ENCODE measurements at places on chromosomes 7 and 10. TPM values are rescaled to one million over a fixed set of nuclear protein-coding genes. Genes with fewer than 3 reads are reported as not detected.

DNA sequence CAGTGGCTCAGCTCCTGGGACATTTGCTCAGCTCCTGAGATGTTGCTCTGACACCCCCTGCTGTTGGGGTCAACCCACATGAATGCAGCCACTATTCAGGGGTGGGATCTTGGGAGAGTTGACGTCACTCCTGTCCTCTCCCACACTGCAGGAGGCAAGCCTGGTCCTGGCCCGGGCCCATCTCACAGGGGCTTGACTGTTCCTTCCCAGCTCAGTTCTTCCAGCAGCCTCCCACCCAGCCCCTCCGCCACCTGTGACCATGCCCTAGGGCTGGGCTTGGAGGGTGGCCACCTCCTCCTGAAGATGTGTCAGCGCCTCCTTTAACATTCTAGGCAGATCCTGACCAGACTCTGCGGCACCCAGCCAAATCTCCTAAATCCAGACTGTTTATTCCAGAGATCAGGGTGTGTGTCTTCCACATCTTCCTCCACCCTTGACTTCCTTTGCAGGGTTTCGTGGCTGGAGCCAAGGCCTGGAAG lies 19.1 kb upstream of the OPALIN start:
- DNase-seq, result no peak

DNA sequence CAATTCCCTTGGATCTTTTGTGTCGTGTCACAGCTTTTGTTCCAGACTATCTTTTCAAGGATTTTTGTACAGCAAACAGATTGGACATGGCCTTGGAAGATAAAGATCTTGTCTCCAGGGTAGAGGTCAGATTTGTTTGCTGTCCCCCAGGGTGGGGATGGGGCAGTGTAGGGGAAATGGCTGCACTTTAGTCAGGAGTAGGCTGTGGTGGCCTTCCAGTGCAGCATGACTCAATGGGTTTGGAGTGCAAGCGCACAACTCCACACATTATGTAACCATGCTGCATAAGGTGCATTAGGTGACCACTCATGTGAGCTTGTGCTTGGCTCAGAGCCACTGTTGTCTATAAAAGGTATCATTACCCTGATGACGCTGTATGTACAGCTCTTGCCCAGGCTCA lies 23.9 kb upstream of the ADAMTS14 start:
- DNase-seq, result no peak

GRCh38 chr10:10279906-10280305 lies 737.8 kb upstream of the CELF2 start:
- no peak for DNase-seq

GRCh38 chr7:28018856-28019465 lies 161.6 kb downstream of the JAZF1 start:
- no peak for DNase-seq

DNA sequence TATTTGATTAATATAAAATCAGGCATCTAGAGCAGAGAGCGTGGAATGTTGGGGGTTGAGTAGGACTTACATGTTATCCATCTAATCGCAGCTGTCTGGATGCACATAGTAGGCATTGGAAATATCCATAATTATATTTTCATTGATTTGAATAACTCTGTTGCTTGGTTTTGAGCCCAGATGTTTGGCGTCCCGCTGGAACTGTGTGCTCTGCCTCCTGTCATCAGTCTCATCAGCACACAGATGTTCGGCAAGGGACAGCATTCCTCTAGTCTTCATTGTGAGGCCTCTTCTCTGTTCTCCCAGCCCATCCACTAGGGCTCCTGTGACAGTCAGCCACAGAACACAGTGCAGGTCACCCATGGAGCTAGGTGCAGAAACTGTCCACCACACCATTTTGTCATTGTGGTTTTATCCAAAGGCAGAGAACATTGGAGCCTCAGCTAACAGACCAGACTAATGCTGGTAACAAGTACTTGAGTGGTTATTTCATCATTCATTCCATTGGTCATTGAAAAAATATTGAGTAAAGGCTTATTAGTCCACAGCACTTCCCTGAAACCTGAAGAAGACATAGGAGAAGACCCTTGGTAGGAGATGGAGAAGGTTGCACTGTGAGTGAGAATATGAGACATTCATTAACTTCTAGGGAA lies 927.4 kb downstream of the LRMDA start:
- DNase-seq, result no peak

TEX36 gene
- not detected for total RNA-seq

ATE1 gene
- total RNA-seq, result 23.1 TPM
